CD4-positive, alpha-beta T cell treated with Interleukin-4 for 1 hour (primary cell): ENCODE measurements at places on chromosomes 1 and 21.
A peak's percentile ranks its signal among the peaks of the same experiment; 100 is the strongest.

DNA sequence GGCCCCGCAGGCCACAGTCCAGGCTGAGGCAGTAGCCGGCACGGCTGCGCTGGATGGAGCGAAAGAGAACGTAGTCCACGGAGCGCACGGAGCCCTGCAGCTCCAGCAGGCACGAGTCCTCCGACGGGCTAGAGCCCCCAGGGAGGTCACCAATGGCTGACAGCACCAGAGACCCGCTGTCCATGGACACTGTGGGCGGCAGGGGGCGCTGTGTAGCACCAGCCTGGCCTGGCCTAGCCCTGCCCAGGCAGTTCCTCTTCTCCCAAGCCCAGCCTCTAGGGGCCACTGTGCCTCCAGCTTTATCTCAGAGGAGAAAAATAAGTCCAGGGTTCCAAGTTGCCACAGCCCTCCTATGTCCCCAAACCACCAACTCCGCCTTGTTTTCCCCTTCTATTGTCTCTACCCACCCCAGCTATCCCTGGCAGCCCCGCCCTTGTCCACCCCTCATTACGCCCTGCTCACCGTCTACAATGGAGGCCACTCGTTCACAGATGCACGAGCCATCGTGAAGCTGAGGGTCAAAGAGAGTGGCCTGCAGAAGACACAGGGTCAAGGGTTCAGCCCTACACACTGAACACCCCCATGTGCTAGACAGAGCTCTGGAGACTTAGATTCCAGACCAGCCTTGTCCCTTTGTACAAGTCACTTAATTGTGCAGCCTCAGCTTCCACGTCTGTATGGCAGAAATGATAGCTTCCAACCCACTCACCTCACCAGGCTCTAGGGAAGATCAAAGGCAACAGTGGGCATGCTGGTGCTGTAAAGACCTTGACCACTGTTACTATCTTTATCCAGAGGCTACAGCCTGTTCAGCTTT, 4.4 kb downstream of the ENTREP3 start:
- peak; percentile 95 for DNase-seq

- DNase-seq: no peak
Measured at GRCh38 chr1:50976111-50976889, 6.3 kb downstream of the CDKN2C start.

DNA sequence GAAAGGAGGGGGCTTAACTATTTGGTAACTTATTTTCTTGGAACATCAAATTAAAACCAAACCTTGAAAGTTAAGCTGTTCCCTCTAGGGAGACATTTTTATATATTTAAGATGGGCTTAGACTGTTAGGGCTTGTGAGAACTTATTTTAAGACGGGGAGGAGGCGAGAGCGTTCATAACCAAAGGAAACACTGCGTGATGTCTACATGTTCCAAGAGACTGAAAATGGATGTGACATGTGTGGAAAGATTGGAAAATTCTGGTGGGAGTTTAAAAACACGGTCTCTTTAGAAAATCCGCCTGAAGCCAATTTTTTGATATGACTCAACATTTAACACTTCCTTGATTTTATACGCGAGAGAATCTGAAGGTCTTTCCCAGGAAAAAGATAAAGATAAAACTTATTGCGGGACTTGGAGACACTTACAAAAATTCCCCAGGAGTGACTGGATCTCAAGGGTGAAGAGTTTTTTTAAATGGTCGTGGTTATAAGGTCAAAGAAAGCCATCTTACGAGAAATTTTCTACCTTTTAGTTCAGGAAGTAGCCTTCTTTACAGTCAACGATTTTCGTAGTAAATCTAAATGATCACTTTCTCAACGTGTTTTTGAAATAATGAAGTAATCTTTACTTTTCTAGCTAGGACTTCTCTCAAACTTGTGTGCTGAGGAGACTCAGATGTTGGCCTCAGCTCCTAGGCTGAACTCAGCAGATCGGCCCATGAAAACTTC, 828 bp downstream of the PNRC2 start:
- DNase-seq: peak; percentile 38

DNA sequence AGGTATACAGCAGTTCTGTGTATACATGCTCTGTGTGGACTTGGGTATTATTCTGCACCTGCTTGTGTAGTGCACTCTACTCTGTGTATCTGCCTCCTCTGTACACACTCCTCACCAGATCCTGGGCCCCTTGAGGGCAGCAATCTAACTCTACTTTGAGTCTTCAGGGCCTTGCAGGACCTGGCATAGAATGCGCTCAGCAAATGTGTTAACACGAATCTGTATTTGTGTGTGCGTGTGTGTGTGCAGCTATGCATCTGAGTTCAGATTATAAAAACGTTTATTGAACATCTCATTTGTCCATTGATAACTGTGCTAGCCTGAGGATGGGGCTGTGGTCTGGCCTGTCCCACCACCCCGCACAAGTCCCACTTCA, 3.9 kb upstream of the MEF2D start:
- DNase-seq: no peak

DNA sequence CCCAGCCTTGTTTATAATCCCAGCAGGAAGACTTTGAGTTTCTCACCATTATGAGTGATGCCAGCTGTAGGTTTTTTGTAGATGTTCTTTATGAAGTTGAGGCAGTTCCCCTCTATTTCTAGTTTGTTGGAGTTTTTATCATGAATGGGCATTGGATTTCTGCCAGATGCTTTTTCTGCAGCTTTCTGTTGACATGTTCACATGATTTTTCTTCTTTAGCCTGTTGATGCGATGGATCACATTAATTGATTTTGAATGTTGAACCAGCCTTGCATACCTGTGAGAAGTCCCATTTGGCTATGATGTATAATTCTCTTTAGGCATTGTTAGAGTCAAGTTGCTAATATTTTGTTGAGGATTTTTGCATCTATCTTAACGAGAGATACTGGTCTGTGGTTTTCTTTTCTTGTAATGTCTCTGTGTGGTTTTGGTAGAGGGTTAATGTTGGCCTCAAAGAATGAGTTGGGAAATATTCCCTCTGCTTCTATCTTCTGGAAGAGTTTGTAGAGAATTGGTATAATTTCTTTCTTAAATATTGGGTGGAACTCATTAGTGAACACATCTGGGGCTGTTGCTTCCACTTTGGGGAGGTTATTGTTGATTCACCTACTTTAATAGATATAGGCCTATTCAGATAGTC, 33.2 kb downstream of the ZBTB40 start:
- DNase-seq: no peak

DNA sequence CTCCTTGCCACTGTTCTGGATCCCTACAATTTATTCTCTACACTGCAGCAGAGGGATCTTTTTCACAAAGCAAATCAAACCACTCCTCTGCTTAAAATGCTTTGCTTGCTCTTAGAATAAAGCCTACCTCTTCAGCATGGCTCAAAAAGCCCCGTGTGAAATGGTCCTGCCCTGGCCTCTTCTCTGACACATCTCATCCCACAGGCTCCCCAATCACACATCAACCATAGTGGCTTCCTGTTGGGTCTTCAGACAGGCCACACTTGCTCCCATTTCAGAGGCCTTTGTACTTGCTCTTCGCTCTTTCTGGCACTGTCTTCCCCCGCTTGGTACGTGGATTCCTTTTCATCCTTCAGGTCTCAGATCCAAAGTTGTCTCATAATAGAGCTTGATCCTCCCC, 44.3 kb upstream of the PLXNA2 start:
- no peak for DNase-seq

- DNase-seq: no peak
Measured at GRCh38 chr21:19621837-19622496, 1218.4 kb upstream of the TMPRSS15 start.

GRCh38 chr1:17119076-17119772, at the start of gene PADI2:
Gene PADI2 (minus strand): TSS chr1:17119451. CDS start chr1:17119371, 80 bp downstream.
- DNase-seq: peak; percentile 42

- DNase-seq: no peak
Measured at GRCh38 chr1:15256584-15256983, 9.6 kb downstream of the FHAD1 start.

DNA sequence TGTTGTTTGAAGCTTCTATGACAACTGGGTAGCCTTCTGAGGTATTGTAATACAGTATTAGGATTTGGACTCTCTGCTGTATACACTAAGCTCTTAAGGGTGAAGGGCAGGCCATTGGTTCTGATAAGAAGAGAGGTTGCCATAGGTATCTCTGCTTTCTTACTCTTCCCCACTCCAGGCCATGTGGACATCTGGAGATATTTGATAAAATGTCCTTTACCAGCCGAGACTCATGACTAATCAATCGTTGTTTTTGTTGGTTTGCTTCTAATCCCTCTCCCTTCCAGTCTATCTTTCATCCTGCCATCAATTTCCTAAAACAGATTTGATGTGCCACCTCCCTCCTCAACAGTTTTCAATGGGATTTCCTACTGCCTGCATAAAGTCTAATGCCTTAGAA, 64.6 kb upstream of the WDR26 start:
- no peak for DNase-seq

- DNase-seq: no peak
Measured at GRCh38 chr1:94101613-94102525, 19.1 kb downstream of the ABCA4 start.

DNA sequence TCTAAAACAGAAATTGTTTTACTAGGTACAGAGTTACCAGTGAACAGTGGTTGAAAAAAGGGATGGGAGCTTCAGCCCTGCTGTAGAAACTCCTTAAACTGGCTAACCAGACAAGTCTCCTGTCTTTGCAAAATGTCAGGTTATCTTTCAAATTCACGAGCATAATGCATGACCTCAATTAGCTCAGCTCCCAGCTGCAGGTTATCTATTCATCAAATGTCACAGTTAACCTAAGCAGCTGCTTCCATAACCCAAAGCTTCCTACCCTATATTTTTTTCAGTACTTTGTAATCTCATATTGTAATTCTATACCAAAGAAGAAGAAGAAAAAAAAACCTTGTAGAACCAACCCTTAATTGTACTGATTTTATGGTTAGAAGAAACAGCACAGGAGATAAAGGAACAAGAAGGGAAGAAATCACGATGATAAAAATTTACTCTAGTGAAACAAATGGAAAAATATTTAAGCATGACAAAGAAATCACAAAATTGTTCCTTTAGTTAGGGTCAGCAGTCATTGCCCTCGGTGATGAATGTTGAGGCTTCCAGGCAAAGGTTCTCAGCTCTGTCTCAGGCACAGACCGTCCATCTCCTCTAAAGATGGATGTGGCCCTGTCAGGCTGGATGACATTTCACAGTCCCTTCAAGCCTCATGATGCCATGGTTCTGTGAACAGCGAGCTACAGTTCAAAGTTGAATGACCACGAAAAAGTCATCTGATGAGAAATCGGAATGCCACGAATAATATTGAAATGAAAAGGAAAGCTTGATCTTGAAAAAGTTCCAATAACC, 95.9 kb downstream of the PLD5 start:
- no peak for DNase-seq

DNA sequence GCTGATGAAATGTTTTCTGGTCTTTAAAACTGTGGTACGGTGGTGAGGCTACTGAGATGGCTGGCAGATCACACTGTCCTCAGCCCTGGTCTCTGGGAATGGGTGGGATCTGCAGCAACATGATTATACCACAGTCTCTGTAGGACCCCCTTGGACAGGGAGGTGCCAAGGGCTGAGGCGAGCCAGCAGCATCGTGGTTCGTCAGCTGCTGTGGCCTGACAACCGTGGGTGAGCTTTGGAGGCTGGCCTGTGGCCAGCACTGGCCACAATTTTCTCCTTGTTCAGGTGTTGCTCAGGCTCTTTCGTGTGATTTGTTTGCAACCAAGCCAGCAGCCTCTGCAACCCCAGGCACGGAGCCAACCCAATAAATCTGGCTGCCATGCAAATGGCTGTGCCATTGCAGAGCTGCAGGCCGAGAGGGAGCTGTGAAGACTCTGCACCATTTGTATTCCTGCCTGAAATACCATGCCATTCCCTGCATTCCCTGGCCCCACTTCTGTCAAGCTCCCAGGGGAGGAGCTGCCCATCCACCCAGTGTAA, 70.9 kb downstream of the PCP4 start:
- no peak for DNase-seq

DNA sequence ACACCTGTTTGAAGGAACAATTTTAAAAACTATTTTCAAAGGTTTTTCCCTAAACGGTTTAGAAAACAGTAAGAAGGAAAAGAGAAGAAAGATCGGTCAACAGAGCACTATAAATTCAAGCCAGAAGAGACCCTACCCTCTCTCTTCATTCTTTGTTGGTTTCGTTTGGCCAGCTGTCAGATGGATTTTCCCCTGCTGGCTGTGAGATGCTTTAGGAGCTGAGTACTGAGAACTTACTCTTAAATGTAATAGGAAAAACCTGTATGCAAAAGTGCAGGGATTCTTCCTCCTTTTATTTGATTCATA, 1.3 kb upstream of the TXNIP start:
- DNase-seq: peak; percentile 11

DNA sequence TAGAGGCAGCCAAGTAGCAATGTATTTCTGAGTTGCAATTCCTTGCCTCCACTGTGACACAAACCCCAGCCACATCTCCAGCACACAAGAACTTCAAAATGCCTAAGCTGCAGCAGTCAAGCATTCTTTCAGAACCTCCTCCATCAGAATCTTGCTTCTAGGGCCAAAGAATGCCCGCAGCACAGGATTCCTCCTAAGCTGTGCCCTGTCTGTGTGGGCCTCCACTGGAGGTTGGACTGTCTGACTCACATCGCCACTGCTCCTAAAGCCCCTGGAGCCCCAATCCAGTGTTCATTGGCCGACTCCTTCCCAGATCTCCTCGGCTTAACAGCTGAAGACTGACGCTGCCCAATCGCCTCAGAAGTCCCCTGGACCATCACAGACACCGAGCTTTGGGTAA, 43.2 kb upstream of the SERTAD4 start:
- DNase-seq: no peak

- no peak for DNase-seq
Measured at GRCh38 chr1:24867084-24867870, 62.8 kb downstream of the RUNX3 start.

GRCh38 chr1:78647238-78647637, 2.4 kb upstream of the IFI44 start:
- no peak for DNase-seq

GRCh38 chr1:93111065-93111464, 32.0 kb downstream of the MTF2 start:
- no peak for DNase-seq

- no peak for DNase-seq
Measured at GRCh38 chr1:107225706-107226105, 84.9 kb downstream of the NTNG1 start.

- DNase-seq: no peak
Measured at GRCh38 chr1:1307261-1307922, 338 bp downstream of the ACAP3 start.

DNA sequence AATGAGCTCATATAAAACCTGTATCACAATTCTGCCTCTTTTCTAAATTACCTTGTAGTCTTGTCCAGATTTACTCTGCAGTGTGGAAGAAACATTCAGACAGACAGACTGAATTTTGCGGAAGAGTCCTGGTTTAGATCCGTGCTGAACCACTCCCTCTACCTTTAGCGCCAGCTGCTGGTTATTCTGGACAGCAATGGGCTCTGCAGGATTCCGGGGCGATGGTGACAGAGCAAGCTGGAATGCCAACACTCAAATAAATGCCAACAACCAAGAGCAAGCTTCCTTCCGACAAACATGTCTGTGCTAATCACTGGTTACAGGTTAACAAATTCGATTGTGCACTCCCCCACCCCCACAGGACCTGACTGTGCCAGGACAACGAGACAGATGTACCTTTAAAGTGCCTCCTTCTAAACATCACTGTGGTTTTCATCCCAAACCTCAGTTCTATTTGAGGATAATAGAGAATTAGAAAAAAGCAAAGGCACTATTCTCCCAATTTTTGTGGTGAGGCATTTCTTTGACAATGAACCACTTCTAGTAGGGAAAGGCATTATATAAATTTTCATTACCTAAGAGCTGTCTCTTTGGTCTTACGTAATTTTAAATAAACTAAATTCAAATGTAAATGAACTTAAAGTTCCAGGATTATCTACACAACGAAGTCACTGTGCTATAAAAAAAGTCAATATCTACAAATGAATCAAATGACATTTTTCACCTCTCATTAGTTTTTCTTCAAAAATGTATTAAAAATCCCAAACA, 90.4 kb downstream of the INTS7 start:
- DNase-seq: no peak

- no peak for DNase-seq
Measured at GRCh38 chr1:95340061-95340460, 106.1 kb downstream of the RWDD3 start.
